ENCODE measurements at places on chromosomes 4 and X.

- DNase-seq, result no peak
Measured at GRCh38 chrX:39337451-39337850, 536.2 kb downstream of the MID1IP1 start.

- DNase-seq, result no peak
Measured at GRCh38 chrX:11196476-11196875, 85.3 kb downstream of the HCCS start.

GRCh38 chrX:49627086-49627777, 28.4 kb downstream of the GAGE1 start:
- DNase-seq, result no peak

GRCh38 chr4:110989125-110989524, 366.2 kb upstream of the PITX2 start:
- no peak for DNase-seq

DNA sequence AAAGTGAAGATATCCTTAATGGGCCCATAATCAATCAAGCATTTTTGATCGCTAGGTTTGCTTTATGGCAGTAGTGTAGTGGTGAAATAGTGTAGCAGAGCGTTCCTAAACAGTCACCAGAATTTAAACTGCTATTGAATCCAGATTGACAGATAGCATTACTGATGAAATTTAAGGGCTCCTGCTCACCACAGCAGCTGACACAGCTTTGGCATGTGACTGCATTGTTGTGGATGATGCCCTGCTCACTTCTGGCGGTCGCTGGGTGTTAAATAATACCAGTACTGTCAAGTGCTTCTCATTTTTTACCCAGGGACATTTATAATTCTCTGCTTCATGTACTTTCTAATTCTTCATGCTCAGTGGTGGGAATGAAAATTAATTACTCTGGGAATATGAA, 102.0 kb upstream of the ARHGAP24 start:
- no peak for DNase-seq
